ENCODE measurements at places on chromosomes 6 and 20. TPM values are rescaled to one million over a fixed set of nuclear protein-coding genes. Genes with fewer than 3 reads are reported as not detected.

MATN4 gene
- 0.20 TPM for polyA plus RNA-seq

CCR6 gene
- polyA plus RNA-seq, result 0.27 TPM

METTL24 gene
- polyA plus RNA-seq, result not detected

BPIFB1 gene
- not detected for polyA plus RNA-seq

MAP3K5 gene
- 8.4 TPM for polyA plus RNA-seq

HLA-DOA gene
- polyA plus RNA-seq, result 1.4 TPM

GRCh38 chr6:144405163-144405562 is 120.0 kb downstream of the UTRN start:
- peak; percentile 16 for DNase-seq

DNA sequence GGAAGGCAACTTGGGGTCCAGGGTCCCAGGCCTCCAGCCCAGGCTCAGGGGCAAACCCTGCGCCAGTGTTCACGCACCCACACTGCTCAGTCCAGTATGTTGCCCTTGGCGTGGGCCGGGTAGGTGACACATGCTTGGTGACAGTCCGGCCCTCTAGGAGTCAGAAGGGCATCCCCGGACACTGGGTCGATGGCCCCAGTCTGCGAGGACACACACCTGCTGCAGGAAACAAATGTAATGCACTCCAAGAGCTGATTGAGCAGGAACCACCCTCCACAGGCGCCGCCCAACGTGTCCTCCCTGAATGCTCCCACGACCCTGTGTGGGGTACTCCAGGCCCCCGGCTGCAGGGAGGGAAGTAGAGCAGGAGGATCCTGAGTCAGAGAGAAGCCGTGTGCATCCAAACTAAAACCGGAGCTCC is 160.7 kb downstream of the DLL1 start:
- no peak for DNase-seq

GRCh38 chr20:5651746-5652145 is 98.5 kb upstream of the SHLD1 start:
- DNase-seq, result no peak

GRCh38 chr6:21241231-21242130 is 352.1 kb upstream of the SOX4 start:
- DNase-seq, result no peak

- DNase-seq, result peak; percentile 22
These were observed 196.0 kb downstream of the BTBD3 start for GRCh38 chr20:12113468-12114371.

GRCh38 chr6:64249115-64249514 is 613.5 kb downstream of the PHF3 start:
- no peak for DNase-seq
